ENCODE measurements at places on chromosomes 5 and 9.

DNA sequence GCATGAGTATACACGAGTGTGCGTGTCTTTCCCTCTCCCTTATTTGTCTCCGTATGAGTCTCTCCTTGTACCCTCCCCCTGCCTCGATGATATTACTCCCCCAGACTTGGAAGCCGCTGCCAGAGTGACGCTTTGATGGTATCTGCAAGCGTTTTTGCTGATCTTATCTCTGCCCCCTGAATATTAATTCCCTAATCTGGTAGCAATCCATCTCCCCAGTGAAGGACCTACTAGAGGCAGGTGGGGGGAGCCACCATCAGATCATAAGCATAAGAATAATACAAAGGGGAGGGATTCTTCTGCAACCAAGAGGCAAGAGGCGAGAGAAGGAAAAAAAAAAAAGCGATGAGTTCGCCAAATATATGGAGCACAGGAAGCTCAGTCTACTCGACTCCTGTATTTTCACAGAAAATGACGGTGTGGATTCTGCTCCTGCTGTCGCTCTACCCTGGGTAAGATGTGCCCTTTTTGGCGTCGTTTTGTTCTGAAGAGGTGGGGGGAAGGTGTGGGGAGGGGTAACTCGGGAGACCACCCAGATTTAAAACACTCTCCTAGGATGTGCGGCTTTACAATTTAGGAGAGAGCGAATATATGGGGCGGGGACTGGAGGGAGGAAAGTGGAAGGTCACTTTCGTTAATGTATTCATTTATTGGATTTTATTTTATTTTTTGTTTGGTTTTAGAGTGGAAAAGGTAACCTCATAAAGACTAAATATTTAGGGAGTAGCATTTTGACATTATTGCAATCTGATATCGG is at the start of gene GABRG2:
Gene GABRG2, plus strand, starts transcription at position 119 of the 757 bp plus-strand sequence. Its CDS starts 227 bp downstream, at position 346.
- DNase-seq = no peak

GRCh38 chr5:113337515-113338415 is 97.0 kb downstream of the TSSK1B start:
- DNase-seq = no peak

DNA sequence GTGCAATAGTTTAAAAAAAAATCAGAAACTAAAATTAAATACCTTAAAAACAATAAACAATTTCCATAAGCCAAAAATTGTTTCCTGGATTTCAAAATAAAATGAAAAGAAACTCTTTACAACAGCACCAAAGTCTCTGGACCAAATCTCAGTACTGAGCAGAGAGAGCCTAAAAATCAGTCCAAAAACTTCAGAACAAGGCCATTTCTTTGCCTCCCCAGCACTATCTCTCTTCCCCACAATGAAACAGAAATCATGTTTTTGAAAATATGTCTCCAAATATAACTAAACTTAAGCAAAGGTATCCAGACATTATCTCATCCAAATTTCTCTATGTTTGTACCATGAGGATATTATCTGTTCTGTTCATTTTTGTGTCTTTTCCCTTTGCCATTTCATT is 1.0 kb downstream of the FREM1 start:
- DNase-seq = no peak

DNA sequence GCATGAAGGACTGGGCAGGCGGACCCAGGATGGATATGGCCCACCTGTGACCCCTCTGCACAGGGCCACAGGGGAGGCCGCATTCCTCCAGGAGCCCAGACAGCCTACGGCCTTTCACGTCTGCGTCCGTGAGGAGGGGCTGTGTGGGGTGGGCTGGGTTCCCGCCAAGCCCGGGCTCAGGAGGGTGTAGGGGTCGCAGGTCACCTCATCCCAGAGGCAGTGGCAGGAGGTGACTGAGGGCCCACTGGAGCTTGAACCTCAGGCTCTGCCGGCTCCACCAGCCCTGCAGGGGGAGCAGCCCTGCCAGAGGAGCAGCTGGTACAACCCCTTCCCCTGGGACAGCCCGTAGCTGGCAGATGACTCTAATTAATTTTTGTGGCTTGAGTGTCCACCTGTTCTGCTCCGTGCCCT is 40.7 kb upstream of the CACNA1B start:
- no peak for DNase-seq

DNA sequence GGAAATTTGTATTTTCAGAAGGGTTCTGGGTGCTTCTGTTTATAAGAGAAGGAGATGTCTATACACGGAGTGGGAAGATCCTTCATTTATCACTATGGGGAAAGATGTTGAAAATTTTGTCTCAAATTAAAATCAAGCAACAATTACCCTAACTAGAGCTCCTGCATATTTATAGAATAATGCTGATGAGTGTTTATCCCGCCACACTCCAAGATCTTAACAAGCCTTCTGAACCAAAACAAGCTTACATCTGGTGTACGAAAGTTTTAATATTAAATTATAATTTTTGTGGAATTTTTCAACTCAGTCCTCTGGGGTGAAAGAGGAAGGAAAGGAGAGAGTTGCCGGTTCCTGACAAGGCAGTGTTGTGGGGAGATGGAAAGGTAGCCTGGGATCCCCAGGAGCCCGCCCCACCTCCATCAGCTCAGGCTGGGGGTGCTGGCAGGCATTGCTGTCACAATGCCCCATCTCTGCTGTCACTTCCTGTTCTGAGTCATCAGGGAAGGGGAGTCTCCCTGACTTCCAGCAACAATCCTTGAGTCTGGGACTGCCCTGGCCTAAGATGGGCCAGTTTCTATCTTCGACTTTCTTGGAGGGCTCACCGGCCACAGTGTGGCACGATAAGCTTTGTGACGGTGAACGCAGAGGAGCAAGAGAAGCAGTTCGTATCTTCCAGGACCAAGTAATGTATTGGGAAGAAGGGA is 64.5 kb downstream of the ERAP1 start:
- DNase-seq = no peak

DNA sequence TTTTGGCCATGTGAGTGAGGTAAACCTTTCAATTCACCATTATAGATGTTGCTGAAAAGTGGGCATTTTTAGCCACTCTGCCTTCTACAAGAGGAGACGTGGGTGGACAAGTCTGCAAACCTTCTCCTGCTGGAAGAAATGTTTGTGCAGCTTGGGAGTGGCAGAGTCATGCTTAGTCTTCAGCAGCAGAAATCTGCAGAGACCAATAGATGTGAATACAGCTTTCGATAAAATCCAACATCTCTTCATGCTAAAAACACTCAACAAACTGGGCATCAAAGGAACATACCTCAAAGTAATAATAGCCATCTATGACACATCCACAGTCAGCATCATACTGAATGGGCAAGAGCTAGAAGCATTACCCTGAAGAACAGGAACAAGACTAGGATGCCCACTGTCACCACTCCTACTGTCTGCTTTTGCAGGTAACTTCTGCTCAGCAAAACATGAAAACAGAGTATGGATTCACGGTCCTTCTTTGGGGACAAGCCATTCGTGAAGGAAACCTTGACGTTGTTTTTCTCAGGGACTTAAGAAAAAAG is 91.3 kb downstream of the RALGPS1 start:
- DNase-seq = no peak

DNA sequence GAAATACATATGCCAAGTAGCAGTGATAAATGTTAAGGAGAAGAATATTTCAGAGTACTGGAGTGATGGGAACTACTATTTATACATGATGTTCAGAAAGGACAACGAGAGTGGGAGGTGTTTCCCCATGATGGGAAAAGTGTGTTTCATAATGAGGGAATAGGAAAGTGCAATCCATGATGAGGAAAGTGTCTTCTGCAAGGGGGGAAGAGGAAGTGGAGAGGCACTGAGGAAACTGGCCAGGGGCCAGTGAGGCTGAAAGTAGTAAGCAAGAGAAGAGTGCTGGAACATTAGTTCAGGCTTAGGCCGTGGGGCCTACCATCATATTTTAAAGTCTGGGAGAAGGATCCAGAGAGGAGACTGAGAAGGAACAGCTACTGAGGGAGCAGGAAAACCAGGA is 327.2 kb downstream of the SLF1 start:
- DNase-seq = no peak
